Transverse colon (tissue), 4 donors: ENCODE measurements at places on chromosomes 3 and 15. TPM values are rescaled to one million over a fixed set of nuclear protein-coding genes. Genes with fewer than 3 reads are reported as not detected.

GRCh38 chr3:70737666-70738290 lies 425.3 kb upstream of the MDFIC2 start:
- no peak overlapping the region for H3K27ac ChIP-seq
- no peak for DNase-seq
- no peaks in the 10 kb centered on the region for H3K36me3 ChIP-seq
- no peak overlapping the region for H3K4me3 ChIP-seq
- H3K4me1 ChIP-seq = no peaks in the 10 kb centered on the region
- H3K27me3 ChIP-seq = no peaks in the 10 kb centered on the region

DNA sequence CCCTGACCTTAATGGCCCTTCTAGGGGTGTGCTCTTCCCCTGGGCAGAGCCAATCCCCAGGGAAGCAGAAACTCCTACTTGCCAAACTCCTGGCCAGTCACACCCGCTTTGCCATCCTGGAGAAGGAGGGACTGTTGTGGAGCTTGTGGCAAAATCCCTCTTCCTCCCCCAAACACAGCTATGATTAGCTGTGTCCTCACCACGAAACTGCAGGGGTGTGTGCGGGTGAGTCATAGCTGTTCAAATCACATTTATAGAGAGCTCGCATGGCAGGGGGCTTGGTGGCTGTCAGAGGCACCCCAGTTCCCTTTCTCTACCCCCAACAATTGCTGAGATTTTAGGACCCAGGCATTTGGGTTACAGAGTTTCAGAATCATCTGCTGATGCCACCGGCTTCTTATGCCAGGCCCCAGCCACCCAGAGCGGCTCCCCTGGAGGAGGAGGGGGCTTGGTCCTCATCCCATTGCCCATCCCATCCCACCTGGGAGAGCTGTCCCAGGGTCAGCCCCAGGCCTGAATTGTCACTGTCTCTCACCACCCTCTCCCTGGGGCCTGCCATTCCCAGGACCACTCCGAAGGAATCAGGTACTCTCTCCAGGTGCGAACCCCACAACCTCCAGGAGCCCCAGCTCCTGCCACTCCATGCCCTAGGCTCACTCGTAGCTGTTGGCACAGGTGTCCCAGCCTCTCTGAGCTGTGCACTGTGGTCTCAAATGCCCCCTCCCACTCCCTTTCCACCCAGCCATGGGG lies 28.8 kb upstream of the MAGEF1 start:
- no peaks in the 10 kb centered on the region for H3K36me3 ChIP-seq
- no peak for DNase-seq
- H3K27ac ChIP-seq = no peak overlapping the region
- H3K4me1 ChIP-seq = no peaks in the 10 kb centered on the region

LRTM1 gene
- total RNA-seq = not detected

GRCh38 chr3:178833695-178834094 lies 237.9 kb downstream of the ZMAT3 start:
- H3K4me1 ChIP-seq = no peaks in the 10 kb centered on the region
- H3K27me3 ChIP-seq = no peaks in the 10 kb centered on the region
- no peak overlapping the region for H3K27ac ChIP-seq
- DNase-seq = no peak
- H3K36me3 ChIP-seq = no peaks in the 10 kb centered on the region
- H3K4me3 ChIP-seq = no peak overlapping the region

- no peaks in the 10 kb centered on the region for H3K27me3 ChIP-seq
- no peaks in the 10 kb centered on the region for H3K4me1 ChIP-seq
- H3K4me3 ChIP-seq = no peak overlapping the region
- no peaks in the 10 kb centered on the region for H3K36me3 ChIP-seq
- DNase-seq = no peak
Observed at GRCh38 chr3:182165234-182165633, 453.5 kb downstream of the SOX2 start.

GRCh38 chr15:96524676-96525417 lies 194.3 kb downstream of the NR2F2 start:
- H3K4me3 ChIP-seq = no peak overlapping the region
- DNase-seq = no peak
- H3K27me3 ChIP-seq = no peaks in the 10 kb centered on the region
- no peaks in the 10 kb centered on the region for H3K36me3 ChIP-seq

DNA sequence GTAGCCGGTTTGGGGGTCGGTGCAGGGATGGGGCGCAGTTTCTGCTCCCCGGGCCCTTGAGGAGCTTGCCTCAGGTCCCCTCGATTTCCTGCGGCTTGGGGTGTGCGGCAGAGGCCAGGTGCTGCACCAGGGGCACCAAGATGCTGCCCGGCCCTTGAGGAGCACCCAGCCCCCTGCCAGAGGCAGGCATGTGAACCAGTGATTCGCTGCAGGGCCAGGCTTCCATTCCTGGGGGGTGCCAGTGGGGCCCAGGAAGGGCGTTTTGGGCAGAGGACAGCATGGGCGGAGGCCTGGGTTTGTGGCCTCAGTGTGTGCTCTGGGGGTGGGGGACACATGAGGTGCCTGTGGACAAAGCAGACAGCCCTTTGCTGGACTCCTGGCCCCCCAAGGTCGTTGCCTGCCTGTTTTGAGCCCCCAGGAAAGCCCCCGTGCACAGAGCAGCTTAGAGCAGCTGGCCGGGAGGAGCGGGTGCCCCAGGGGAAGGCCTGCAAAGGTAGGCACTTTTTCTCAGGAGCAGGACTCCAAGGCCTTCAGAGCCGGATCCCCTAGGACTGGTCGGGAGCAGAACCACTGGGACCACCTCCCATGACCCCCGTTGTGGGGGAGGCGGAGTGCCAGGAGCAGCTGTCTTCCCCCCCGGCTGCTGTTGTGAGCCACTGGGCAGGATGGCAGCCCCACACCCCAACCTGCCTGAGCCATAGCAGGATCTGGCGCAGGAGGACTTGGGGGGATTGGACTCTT lies 1.6 kb downstream of the PLXNA1 start:
- H3K4me1 ChIP-seq = peaks cover 12% of the 10 kb centered on the region
- no peak for DNase-seq
- H3K36me3 ChIP-seq = no peaks in the 10 kb centered on the region
- H3K27ac ChIP-seq = no peak overlapping the region
- peak overlapping the region; percentile 94 for H3K4me3 ChIP-seq

CACNA2D2 gene
- 0.55 TPM for total RNA-seq

HGD gene
- total RNA-seq = 87.7 TPM

DNA sequence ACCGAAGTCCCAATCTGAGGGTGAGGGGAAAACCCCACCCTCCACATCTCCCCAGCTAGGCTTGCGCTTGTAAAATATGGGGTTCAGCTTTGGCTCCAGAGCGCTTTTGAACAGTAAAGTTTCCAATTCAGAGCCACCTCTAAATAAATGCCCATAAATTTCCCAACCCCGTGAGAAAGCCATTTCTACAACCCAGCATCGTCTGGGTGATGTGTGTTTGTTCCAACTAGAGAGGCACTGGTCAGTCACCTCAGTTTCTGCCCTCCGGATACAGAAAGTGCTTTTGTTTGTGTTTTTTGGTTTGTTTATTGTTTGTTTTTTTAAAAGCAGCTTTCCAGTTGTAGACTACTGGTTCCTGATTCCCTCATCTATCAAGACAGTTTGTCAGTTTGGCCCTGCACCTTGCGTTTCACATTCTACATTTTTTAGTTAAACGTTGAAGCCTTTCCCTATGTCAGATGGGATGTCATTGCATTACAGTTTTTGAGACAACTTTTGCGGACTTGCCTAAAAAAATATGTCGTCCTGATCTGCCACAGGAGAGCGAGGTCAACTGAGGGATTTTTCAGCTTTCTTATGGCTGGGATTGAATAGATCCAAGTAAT lies 15.0 kb upstream of the SOX2 start:
- no peak overlapping the region for H3K4me3 ChIP-seq
- H3K27me3 ChIP-seq = peaks cover 88% of the 10 kb centered on the region
- no peak overlapping the region for H3K27ac ChIP-seq
- peaks cover 27% of the 10 kb centered on the region for H3K4me1 ChIP-seq
- DNase-seq = no peak

GPR149 gene
- total RNA-seq = not detected

DNA sequence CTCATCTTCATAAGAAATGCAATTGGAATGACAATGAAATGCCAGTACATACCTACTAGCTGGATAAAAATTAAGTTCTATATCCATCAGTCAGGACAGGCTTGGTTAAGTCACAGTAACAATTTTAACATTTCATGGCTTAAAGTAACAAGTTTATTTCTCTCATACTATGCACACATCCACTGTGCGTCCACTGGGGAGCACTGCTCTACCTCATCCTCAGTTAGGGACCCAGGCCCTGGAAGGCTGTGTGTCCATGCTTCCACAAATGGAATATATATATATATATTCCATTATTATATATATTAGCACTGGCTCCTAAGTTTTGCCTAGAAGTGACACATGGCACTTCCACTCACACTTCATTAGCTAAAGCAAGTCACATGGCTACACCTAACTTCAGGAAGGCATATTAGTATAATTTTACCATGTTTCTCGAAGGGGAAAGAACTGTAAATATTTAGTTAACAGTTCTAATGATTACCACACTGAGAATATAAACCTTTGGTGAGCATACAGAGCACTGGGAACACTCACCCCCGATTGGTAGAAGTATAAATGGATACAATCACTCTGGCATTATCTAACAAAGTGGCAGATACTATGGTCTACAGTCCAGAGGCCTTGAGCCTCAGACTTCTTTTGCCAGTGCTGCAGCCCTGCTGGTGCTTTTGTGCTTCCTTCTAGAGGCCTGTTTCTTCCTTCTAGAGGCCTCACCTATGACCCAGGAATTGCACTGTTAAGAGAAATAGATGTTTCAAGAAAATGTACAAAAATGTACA lies 28.6 kb downstream of the AP3S2 start:
- H3K4me3 ChIP-seq = no peak overlapping the region
- H3K36me3 ChIP-seq = no peaks in the 10 kb centered on the region

TTLL13 gene
- total RNA-seq = not detected

CILP gene
- total RNA-seq = 89.6 TPM

- H3K27ac ChIP-seq = no peak overlapping the region
- H3K27me3 ChIP-seq = no peaks in the 10 kb centered on the region
- no peaks in the 10 kb centered on the region for H3K36me3 ChIP-seq
- no peak for DNase-seq
- no peak overlapping the region for H3K4me3 ChIP-seq
Observed at GRCh38 chr15:58148633-58149445, 10.7 kb downstream of the AQP9 start.

DNA sequence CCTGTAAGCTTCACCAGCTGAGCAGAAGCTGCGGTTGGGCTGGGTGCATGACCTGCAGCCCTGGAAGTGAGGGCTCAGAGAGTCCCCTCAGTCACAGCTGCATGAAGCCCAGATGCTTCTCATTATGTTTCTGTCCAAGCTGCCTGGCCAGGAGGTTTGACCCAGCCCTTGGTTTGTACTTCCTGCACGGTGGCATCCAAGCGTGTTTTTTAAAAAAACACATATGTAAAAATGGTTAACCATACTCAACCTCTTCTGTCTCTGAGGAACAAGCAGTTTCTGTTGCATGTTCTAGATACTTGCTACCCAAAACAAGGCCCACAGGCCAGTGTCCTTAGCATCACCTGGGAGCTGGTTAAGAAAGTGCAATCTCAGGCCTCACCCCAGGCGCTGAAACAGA lies 76.0 kb upstream of the ATP10A start:
- no peaks in the 10 kb centered on the region for H3K36me3 ChIP-seq
- H3K27ac ChIP-seq = no peak overlapping the region
- H3K4me1 ChIP-seq = no peaks in the 10 kb centered on the region

- no peaks in the 10 kb centered on the region for H3K27me3 ChIP-seq
- peaks cover 5% of the 10 kb centered on the region for H3K4me1 ChIP-seq
- no peaks in the 10 kb centered on the region for H3K36me3 ChIP-seq
- no peak overlapping the region for H3K27ac ChIP-seq
Observed at GRCh38 chr15:33138000-33138399, 56.5 kb downstream of the FMN1 start.

DNA sequence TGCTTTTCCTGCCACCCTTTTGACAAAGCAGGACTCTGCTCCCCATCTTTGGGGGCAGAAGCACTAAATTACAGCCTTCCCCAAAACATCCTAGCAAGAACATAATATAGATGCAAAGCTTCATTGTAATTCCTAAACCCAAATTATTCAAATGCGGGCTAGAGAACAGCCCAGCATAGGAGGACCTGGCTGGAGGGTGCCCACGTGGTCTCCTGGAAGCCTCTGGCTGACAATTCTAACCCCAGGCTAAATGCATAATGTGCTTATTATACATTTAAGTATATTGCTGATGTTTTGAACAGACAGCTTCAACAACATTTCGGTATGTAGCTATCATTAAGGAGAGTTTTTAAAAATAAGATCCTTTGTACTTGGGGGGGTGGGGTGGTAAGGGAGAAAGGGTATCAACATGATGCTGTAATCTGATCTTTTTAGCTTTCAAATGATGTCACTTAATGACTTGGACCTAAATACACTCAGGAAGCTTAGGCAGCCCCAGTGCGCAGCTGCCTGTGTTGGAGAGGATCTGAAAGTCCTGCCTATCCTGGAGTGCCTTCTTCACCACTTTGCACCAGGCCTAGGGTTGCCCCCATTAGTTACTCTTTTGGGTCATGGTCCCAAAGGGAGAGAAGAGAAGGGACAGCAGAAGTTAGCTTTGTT lies 57.2 kb upstream of the USP3 start:
- H3K27me3 ChIP-seq = no peaks in the 10 kb centered on the region
- H3K36me3 ChIP-seq = no peaks in the 10 kb centered on the region
- no peak overlapping the region for H3K4me3 ChIP-seq
- no peak for DNase-seq
- no peak overlapping the region for H3K27ac ChIP-seq

DYNLT2B gene
- 2.4 TPM for total RNA-seq

DNA sequence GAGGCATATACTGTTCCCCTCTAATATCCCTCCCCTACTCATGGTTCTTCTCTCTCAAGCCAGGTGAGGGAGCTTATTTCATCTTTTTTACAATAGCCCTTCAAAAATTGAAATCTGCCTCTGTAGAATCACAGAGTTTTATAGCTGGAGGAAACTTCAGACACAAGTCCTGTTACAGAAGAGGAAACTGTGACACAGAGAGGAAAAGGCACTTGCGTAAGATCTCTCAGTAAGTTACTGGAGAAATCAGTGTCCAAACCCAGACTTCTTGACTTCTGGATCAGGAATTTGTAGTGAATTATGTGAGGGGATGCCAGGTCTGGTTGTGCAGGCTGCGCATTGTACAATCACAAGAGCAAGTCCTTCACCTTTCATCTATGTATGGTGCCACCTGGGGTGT lies 4.6 kb downstream of the FGD5 start:
- H3K36me3 ChIP-seq = no peaks in the 10 kb centered on the region
- H3K27me3 ChIP-seq = peaks cover 8% of the 10 kb centered on the region
- DNase-seq = no peak
- H3K4me1 ChIP-seq = no peaks in the 10 kb centered on the region

GRCh38 chr3:111072031-111072921 lies 660 bp downstream of the NECTIN3 start:
- peaks cover 19% of the 10 kb centered on the region for H3K4me1 ChIP-seq
- peak overlapping the region; percentile 61 for H3K4me3 ChIP-seq
- H3K27ac ChIP-seq = peak overlapping the region; percentile 88

GRCh38 chr3:18044191-18044590 lies 301.8 kb upstream of the TBC1D5 start:
- no peak for DNase-seq
- H3K36me3 ChIP-seq = no peaks in the 10 kb centered on the region
- H3K4me1 ChIP-seq = no peaks in the 10 kb centered on the region
- H3K27me3 ChIP-seq = no peaks in the 10 kb centered on the region

GRCh38 chr3:15647611-15648167 lies 46.1 kb downstream of the BTD start:
- no peaks in the 10 kb centered on the region for H3K36me3 ChIP-seq
- H3K4me1 ChIP-seq = peaks cover 8% of the 10 kb centered on the region
- peak overlapping the region; percentile 80 for H3K27ac ChIP-seq
- peak; percentile 54 for DNase-seq
- no peak overlapping the region for H3K4me3 ChIP-seq
- no peaks in the 10 kb centered on the region for H3K27me3 ChIP-seq

- DNase-seq = peak; percentile 18
- H3K4me1 ChIP-seq = no peaks in the 10 kb centered on the region
- H3K27ac ChIP-seq = no peak overlapping the region
- no peak overlapping the region for H3K4me3 ChIP-seq
Observed at GRCh38 chr15:72365844-72366243, 10.0 kb downstream of the HEXA start.

CCR3 gene
- not detected for total RNA-seq
